ENCODE measurements at places on chromosomes 6 and 20.
A peak's percentile ranks its signal among the peaks of the same experiment; 100 is the strongest.

DNA sequence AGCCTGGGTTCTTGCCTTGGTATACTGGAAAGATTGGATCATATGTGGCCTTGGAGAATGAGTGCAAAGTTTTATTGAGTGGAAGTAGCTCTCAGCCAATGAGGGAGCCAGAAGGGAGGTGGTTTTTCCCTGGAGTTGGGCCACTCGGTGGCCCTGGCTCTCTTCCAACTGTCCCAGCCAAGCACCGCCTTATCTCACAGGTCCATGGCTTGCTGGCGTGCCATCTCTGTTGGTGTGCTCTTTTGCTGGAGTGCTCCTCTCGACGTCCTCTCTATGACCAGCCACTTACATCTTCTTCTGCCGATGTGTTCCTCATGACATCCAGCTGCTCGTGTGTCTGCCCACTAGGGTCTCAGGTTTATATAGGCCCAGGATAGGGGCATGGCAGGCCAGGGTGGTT, 505.9 kb upstream of the SYNCRIP start:
- no peak for DNase-seq

DNA sequence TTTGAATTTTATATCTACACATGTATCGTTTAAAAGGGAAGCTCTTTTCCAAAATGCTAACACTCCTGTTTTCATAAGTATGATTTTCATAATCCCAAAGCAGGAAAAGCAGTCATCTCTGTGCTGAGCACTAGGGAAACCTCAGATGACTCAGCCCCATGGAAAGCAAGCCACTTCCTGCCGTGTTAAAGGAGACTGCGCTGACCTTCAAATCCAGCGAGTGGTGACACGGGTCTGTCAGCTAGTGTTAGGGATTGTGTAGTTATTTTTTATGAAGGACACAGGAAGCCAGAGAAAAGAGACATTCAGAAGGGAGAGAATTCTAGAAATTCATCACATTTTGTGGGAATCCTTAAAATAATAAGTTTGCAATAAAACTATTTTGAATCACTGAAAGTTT, 57.0 kb upstream of the CD93 start:
- no peak for DNase-seq

DNA sequence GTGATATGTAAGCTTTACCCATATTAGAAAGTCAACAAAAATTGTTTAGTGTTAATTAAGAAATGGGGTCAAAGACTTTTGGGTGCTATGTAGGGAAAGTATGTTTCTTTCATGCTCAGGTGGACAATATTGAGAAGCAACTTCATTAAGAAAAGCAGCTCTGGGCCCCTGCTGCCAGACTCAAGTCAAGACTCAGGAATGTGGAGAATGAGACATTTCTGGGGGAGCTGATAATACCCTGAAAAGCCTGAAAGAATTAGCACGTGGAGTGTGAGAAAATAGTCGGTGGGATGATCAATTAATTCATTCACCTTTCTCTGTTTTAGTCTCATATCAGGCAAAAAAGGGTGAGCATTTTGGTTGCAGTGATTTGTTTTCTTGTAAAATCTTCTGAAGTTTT, 175.1 kb upstream of the IMPG1 start:
- no peak for DNase-seq

- no peak for DNase-seq
Measured at GRCh38 chr20:57525328-57526086, 567 bp upstream of the CTCFL start.

DNA sequence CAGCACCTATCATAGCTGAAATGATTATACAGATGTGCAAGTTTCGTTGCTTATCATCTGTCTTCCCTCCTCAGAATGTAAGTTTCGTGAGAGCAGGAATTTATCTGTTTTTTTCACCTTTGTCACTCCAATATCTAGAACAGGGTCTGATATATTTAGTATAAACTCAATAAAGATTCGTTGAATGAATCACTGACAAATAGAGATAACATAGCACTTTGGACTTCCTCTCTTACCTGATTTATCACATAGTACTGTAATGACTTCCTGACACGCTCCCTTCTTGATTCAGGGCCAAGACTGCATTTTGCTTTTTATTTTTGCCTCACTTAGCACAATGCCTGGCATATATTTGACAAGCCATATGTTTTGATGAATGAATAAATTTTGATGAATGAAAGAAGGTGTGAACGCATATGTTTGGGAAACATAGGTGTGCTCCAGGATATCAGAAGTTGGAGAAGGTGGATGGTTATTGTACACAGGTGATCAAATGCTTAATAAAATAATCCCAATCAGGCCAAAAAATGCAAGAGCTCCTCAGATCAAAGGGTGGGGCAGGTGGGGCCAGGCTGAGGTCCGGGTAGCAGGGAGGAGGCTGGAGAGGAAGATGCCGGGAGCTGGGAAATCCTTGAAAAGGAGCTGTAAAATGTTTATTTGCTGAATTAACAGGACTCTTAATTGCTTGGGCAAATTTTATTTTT, 33.0 kb downstream of the PIM1 start:
- DNase-seq = no peak

DNA sequence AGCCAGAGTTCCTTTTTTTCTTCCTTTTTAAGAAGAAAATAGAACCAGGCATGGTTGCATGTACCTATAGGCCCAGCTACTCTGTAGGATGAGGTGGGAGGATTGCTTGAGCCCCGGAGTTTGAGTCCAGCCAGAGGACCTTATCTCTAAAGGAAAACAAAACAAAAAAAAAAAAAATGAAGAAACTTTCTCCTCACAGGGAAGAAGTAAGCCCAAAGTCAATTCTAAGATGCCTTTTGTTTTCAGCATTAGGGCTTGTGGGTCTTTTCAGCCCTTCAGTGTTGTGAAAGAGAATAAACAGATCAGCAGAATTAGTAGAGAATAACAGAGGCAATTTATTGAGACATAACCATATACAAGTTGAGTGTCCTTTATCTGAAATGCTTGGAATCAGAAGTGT, 26.8 kb downstream of the ZNF451 start:
- DNase-seq = no peak

DNA sequence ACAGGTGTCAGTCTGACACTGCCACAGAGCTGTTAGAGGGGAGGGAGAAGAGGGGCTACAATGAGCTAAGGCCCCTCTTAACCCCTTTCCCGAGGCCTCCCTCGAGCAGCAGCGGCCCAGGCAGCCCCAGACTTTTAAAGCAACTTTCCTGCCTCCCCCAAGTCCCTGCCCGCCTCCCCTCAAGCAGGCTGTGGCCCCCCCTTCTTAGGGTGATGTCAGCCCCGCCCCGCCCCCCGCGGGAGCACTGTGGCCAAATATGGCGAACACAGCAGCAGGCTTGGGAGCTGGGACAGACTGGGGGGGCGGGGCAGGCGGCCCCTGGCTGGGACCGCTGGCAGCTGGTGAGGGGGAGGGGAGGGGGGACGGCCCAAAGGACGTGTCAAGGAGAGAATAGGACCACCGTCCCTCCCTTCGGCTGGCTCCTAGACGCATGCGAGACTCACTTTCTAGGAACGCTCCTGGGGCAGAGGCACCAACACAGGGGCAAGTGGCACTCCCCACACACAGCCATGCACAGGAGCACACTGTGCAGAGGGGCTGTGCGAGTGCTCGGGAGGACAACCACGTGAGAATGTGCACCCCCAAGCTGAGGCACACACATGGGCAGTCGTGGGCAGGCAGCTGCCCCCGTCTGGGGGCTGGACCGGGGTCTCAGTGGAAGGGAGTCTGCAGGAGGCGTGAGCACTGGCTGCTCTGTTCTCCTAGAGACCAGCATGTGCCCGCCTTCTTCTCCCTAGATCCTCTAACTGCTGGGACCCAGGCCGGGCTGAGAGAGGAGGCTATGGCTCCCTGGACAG, 6.7 kb downstream of the TEAD3 start:
- peak; percentile 31 for DNase-seq

- no peak for DNase-seq
Measured at GRCh38 chr6:19699932-19700331, 137.2 kb upstream of the ID4 start.

- no peak for DNase-seq
Measured at GRCh38 chr6:78910591-78911171, 43.3 kb downstream of the IRAK1BP1 start.

GRCh38 chr6:131317516-131317915, 182.2 kb downstream of the AKAP7 start:
- DNase-seq = no peak

DNA sequence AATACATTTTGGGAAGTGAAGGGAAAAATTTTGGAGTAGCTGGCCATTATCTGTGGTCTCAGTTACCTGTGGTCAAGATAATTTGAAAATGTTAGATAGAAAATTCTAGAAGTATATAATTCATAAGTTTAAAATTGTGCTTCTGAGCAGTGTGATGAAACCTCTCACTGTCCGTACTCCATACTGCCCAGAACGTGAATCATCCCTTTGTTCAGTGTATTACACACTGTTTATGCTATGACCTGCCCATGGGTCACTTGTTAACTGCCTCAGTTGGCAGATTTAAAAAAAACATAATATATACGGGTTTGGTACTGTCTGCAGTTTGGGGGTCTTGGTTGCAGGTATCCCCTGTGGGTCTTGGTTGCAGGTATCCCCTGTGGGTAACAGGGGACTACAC, 4.1 kb upstream of the CALHM5 start:
- DNase-seq = no peak

DNA sequence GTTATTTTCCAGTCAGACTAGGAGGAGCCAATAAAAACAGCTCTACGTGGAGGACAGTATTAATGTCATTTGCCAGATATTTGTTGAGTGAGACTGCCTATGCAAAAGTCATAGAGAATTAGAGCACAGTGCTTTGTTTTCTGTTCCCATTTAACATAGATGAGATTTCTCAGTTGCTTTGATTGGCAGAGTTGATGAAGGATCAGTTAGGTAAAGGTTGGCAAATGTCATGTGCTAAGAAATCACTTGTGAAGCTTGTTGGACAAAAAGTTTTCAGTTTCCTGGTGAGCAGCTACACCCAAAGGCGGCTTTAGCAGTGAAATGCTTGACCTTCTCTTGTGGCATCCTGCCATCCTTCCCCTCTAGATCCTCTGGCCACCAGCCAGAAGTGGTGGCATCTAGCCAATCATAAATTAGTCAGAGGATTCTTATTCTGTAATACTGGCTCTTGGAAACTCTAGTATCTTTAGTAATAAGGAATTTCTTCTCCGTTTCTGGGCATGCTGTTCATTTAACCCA, 37.0 kb downstream of the BCKDHB start:
- DNase-seq = no peak

DNA sequence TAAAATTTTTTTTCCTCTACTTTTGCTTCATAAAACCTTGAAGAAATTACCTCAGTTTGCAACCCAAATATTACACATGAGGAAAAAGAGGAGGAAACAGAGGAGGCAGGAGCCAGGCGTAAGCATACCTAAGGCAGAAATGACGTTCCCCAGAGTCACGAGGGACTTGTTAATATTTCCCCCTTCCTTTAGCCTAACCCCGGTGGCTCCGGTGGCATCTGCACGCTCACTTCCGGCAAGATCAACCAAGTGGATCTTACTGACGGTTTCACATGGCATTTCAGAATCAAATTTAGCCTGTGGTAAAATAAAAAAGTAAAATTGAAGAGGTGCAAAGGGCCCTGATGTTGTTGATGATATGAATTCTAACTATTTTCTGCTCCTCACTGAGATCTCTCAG, 67.4 kb downstream of the KIF16B start:
- DNase-seq = no peak

GRCh38 chr6:55108134-55109130, 65.9 kb upstream of the HCRTR2 start:
- DNase-seq = no peak

- no peak for DNase-seq
Measured at GRCh38 chr6:169164986-169165385, 88.7 kb downstream of the THBS2 start.

GRCh38 chr6:225907-226306, 66.4 kb upstream of the DUSP22 start:
- no peak for DNase-seq

DNA sequence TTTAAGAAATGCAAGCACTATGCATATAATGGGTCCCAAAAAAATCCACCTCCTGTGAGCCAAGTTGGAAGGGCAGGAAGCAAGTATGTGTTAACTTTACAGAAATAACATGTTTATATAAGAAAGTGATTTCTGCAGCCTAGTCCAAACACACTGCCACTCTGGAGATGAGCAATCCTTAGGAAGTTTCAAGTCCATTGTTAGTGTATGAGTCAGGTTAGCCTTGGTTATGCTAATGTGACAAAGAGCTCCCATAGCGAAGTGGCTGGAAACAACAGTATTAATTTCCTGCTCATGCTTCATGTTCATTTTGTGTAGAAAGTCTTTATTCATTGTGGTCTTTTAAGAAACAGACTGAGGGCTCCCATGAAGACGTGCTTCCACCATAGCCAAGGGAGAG, 121.4 kb downstream of the TBXT start:
- no peak for DNase-seq

DNA sequence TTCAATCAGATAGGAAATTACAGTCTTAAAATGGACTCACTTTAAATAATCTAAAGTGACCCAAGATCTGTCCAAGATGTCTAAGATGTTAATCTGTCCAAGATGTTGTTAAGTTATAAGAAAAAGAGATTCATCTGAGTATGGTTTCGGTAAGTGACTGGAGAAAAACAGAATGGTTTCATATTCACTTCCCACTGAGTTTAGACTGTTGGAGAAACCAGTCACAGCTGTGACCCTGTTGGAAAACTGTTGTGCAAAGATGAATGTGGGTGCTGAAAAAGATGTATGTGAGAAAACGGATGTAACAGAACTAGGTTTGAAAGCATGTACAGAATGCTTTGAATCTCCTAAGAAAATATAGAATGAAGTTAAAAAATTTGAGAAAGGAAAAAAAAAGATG, 325.9 kb downstream of the COL12A1 start:
- no peak for DNase-seq

- no peak for DNase-seq
Measured at GRCh38 chr6:90294989-90295853, 1.4 kb downstream of the BACH2 start.

DNA sequence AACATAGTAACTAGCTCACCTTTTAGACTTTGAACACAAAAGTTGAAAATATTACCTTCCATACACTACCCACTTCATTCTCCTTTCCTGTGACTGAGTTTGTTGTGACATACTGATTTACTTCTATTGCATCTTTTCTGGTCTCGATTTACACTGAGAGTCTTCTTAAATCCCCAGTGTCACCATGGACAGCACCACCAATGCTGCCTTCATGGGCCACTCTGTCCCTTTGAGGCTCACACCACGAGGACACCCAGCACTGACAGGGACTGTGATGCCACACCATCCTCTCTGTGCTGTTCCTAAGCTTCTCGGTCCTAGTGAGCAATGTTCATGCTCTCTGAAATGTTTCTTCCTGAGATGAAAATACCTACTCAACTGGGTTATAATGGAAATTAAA, 337.1 kb upstream of the IRAK1BP1 start:
- DNase-seq = no peak

GRCh38 chr6:133097208-133097607, 143.9 kb upstream of the EYA4 start:
- DNase-seq = no peak

DNA sequence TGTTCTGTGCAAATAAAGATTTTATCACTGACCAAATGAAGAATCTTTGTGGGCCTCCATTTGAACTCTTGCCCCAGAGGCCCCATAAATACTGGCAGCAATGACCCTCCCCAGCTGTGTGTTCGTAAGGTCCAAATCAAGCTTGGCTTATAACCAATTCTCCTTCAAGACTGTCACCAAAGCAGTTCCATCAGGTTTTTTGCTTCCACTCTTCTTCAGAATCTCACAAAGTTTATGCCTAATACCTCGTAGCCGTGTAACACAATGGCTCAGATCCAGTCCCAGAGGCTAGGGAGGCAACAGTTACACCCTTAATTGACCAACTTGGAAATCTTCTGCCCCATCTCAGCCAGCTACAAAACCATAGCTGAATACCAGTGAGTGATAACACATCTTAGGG, 120.5 kb downstream of the HIVEP2 start:
- no peak for DNase-seq

- DNase-seq = no peak
Measured at GRCh38 chr6:27327023-27327738, 15.1 kb upstream of the POM121L2 start.

All from NCI-H524 treated with DMSO at 0.1 percent for 48 hours (cell line).